Liver (tissue), 10 donors: ENCODE measurements at places on chromosomes 12 and 14.
A peak's percentile ranks its signal among the peaks of the same experiment; 100 is the strongest.

- no peak for DNase-seq
These were observed 664.1 kb downstream of the NOVA1 start for GRCh38 chr14:25933731-25934130.

GRCh38 chr12:116370004-116370404 lies 92.5 kb upstream of the MED13L start:
- DNase-seq: no peak

- no peak for DNase-seq
These were observed 54.2 kb downstream of the ELK3 start for GRCh38 chr12:96248136-96248931.

DNA sequence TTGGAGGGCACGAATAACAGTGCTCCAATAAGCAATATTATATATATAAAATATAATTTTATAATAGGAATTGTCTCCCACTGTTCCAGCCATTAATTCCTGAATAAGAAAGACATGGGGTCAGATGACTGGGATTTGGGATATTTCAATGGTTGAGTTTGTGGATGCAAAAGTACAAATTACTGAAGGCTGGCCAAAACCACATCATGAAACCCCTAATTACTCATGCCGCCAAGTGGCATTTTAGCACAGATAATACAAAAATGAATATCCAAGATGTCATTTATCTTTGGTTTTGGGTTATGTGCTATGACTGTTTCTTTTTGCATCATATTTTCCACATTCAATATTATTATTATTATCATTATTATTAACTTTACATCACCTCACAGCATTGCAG lies 261.4 kb upstream of the TBX3 start:
- no peak for DNase-seq

GRCh38 chr12:121990692-121991603 lies 30.7 kb upstream of the BCL7A start:
- no peak for DNase-seq

- no peak for DNase-seq
These were observed 118.6 kb downstream of the CRACR2A start for GRCh38 chr12:3634348-3634747.

- DNase-seq: no peak
These were observed 38.4 kb upstream of the CPM start for GRCh38 chr12:68971404-68971803.

DNA sequence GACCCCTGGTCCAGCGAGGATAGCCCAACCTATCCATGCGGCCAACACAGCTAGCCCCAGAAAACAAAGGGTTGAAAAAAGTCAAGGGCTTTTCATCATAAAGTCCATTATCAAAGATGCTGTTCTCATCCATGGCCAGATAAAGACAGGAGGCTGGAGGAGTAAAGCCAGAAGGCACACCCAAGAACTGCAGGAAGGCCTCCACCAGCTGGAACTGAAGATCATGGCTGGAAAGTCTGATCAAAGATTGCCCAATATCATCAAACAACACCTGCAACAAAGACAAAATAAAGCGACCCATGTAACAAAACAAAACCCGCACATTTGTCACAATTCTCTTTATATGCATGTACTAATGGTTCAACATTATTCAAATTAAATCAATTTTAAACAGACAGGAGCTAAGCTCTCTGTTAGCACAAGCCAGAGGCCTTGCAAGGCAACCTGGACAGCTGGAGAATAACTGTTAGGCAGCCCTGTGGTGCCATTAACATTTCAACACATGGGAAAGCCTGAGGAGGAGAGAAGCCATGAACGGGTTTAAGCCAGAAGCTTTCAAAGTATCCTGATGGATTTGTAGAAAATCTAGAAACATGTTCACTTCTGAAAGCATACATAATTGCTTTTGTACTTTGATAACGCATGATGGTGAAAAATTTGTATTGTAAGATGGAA lies 34.1 kb downstream of the PSMC1 start:
- DNase-seq: no peak

DNA sequence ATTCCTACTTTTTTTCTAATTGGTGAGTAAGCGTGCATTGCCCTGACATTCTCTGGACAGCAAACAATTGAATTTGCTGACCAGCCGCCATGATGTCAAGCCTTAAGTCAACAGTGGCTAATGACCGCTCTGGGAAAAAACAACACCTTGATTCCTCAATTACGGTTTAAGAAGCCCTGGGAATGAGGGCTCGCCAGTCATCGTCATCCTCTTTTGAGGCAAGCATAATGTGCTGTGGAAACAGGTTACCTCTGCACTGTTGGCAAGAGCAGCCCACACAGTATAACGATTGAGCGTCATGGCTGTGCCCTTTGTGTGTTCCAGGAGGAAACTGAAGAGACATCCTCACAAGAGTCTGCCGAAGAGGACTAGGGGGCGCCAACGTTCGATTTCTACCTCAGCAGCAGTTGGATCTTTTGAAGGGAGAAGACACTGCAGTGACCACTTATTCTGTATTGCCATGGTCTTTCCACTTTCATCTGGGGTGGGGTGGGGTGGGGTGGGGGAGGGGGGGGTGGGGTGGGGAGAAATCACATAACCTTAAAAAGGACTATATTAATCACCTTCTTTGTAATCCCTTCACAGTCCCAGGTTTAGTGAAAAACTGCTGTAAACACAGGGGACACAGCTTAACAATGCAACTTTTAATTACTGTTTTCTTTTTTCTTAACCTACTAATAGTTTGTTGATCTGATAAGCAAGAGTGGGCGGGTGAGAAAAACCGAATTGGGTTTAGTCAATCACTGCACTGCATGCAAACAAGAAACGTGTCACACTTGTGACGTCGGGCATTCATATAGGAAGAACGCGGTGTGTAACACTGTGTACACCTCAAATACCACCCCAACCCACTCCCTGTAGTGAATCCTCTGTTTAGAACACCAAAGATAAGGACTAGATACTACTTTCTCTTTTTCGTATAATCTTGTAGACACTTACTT lies 138.9 kb downstream of the HMGA2 start:
- no peak for DNase-seq

DNA sequence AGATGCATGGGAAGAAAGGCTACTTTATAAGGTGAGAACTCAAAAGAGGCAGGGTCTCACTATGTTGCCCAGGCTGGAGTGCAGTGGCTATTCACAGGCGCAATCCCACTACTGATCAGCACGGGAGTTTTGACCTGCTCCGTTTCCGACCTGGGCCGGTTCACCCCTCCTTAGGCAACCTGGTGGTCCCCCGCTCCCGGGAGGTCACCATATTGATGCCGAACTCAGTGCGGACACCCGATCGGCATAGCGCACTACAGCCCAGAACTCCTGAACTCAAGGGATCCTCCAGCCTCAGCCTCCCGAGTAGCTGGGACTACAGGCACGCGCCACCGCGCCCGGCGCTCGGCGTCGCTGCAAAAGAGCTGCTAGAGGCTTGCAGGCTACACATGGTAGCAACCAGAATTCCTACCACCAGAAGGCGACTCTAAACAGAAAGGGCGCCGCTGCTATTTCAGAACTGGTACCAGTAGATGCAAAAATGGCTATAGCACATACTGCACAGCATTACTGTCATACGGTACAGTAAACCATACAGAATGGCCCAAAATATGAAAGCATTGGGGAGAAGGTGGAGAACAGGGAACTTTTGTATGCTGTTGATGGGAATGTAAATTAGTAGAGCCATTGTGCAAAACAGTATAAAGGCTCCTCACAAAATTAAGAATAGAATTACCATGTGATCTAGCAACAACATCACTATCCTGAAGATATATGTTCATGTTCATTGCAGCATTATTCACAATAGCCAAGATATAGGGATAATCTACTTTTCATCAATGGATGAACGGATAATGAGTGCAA lies 1.2 kb upstream of the NEMF start:
- peak; percentile 68 for DNase-seq

DNA sequence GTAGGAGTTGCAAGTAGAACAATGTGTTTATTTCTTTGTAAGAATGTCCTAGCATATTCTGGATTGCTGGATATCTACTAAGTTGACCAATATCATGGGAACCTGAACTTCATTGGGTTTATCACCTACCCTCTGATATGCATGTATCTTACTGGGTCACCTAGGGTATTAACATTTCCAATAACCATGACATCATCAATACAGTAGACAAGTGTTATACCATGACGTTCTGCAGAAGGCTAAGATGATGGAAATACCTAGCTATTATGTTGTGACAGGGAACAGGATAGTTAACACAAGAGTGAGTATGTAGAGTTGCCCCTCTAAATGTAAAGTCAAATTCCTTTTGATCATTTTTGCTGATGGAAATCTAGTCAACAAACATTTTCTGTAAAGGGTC lies 26.0 kb downstream of the GPR65 start:
- DNase-seq: no peak

DNA sequence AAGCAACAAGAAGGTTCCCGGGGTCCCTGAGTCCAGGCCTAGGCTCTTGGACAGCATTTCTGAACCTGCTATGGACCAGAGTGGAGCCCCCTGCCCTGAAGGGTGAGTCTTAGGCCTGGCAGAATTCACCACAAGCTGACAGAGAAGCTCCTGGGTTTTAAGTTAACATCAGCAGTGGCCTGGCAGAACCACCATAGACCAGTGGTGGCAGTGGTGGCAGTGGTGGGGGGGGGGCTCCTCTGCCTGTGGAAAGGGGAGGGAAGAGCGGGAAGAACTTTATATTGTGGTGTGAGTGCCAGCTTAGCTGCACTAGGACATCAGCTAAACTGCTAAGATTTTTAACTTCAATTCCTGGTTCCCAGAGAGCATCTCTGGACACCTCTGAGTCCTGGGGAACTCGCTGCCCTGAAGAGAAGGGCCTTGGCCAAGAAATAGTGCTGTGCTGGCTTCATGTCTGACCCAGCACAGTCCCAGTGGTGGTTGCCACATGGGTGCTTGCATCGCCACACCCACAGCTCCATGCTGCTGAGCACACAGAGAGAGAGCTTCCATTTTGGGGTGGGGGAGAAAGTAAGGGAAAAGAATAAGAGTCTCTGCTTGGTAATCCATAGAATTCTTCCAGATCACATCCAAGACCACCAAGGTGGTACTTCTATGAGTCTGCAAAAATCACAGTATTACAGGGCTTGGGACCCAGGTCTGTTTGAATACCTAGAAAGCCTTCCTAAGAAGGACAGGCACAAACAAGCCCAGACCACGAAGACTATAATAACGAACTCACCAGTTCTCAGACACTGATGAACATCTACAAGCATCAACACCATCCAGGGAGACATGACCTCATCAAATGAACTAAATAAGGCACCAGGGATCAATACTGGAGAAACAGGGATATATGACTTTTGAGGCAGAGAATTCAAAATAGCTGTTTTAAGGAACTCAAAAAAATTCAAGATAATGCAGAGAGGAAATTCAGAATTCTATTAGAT lies 20.4 kb upstream of the RNF212B start:
- no peak for DNase-seq

GRCh38 chr12:79643821-79644220 lies 46.9 kb downstream of the PAWR start:
- DNase-seq: no peak

GRCh38 chr14:95480109-95480886 lies 36.2 kb downstream of the SYNE3 start:
- DNase-seq: no peak

- no peak for DNase-seq
These were observed 1.5 kb upstream of the SPTSSA start for GRCh38 chr14:34463598-34463961.

GRCh38 chr12:52271158-52271557 lies 3.3 kb upstream of the KRT86 start:
- no peak for DNase-seq

DNA sequence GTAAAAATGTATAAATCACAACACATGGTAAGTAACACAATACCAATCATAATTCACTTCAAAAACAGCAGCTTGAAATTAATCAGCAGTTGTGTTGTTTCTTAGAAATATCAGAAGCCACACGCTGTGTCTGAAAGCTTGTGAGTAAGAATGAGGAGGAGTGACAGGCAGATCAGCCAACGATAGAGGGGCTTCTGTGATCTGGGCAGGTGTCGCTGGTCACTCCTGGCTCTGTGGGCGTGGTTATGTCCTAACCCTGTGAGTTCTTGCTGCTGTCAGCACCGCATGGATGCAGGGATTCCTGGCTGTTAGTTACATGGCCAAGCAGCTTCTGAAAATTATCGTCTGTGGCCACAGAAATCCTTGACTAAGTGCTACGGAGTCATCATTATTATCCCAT lies 123.4 kb downstream of the SLC25A47 start:
- DNase-seq: no peak

- DNase-seq: no peak
These were observed 23.0 kb upstream of the RAB21 start for GRCh38 chr12:71731439-71732356.

GRCh38 chr14:49851813-49852212 lies 775 bp downstream of the NEMF start:
- DNase-seq: no peak

DNA sequence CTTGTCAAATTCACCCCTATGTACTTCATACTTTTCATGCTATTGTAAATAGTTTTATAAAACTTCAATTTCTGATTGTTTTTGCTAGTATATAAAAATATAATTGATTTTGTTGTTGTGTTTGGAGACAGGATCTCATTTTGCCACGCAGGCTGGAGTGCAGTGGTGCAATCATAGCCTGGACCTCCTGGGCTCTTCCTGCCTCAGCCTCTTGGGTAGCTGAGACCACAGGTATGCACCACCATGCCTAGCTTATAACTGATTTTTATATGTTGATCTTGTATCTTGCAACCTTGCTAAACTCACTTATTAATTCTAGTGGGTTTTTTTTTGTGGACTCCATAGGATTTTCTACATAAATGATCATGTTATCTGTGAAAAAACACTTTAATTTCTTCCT lies 23.5 kb downstream of the ATP5MC2 start:
- no peak for DNase-seq

- DNase-seq: no peak
These were observed 46.2 kb upstream of the VASH1 start for GRCh38 chr14:76715101-76715500.

- no peak for DNase-seq
These were observed 2.0 kb downstream of the DYRK2 start for GRCh38 chr12:67650388-67651131.

- DNase-seq: no peak
These were observed 35.6 kb downstream of the DGLUCY start for GRCh38 chr14:91149462-91149861.

GRCh38 chr14:90103808-90104207 lies 42.0 kb downstream of the KCNK13 start:
- DNase-seq: no peak

GRCh38 chr12:84361651-84362551 lies 550.7 kb downstream of the SLC6A15 start:
- DNase-seq: no peak

- no peak for DNase-seq
These were observed 301.6 kb downstream of the CACNA1C start for GRCh38 chr12:2354151-2354991.
